ENCODE measurements at places on chromosomes 3 and 15. TPM values are rescaled to one million over a fixed set of nuclear protein-coding genes. Genes with fewer than 3 reads are reported as not detected.
A peak's percentile ranks its signal among the peaks of the same experiment; 100 is the strongest.

Gene CEP97
- 1.5 TPM for polyA plus RNA-seq

- no peak for DNase-seq
These were observed 52.1 kb downstream of the TFG start for GRCh38 chr3:100761211-100761942.

DNA sequence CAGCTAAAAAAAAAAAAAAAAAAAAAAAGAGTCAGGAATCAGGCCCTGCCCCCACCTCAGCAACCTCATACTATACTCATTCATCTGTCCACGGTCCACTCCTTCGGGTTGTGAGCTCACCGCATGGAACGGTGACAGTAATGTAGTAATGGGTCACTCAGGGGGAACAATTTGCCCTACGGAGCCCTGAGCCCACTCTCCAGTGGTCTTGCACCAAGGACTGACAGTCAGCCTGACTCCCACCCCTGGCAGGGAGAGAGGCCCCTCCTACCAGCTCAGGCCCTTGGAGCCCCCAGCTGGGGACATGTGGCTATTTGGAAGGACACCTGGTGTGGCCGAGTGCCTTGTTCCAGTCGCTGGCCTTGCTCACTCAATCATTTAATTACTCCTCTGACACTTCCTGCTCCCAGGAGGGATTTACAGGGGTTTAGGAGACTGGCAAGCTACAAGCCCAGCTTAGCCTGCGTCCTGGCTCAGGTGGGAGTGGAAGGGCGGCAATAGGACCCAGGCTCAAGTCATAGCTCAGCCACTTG is 19.9 kb upstream of the CACNA2D2 start:
- DNase-seq = no peak

DNA sequence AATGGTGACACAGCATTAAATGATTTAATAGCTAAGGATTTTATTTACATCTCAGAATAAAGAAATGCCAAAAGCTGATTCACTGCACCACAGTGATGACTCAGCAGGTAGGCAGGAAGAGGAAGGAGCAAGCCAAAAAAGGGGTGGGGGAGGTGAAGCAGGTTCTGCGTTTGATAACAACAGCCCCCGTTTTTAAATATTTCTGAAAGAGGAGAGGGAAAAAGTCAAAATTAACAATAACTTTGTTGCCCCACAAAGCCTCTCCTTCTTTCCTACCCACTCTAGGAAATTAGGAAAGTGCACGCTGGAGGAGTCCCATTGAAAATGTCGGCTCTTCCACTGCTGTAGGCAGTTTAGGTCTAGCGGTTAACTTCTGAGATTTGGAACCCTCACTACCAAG is 9.9 kb upstream of the CCDC54 start:
- DNase-seq = peak; percentile 35

Gene TBCCD1
- polyA plus RNA-seq = 6.2 TPM

DNA sequence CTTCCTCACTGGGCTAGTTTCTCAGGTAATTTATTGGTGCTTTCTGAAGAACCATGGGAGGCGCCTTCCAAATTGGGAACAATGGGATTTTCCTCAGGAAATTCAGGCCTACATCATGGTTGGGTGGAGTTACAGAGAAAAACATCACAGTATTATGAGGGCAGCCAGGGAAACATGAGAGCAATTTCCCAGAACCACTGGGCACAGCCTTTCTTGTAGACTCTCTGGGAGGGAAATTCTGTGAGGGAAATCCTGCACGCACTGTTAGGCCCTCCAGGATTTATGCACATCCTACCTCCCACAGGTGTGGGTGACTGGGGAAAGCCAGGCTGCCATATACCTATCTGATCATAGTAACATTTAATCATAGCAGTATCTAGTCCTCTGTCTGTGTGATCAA is 13.2 kb downstream of the POPDC2 start:
- no peak for DNase-seq

- DNase-seq = no peak
These were observed 22.3 kb upstream of the LMOD3 start for GRCh38 chr3:69144631-69145245.

GRCh38 chr3:113035387-113035982 is 44.7 kb downstream of the GTPBP8 start:
- peak; percentile 52 for DNase-seq

GRCh38 chr15:64905119-64905831 is 6.4 kb upstream of the ANKDD1A start:
- peak; percentile 77 for DNase-seq

Gene GCNT3
- not detected for polyA plus RNA-seq

Measured in CD14-positive monocyte (primary cell).